ENCODE measurements at places on chromosomes 1 and 21.

- DNase-seq, result no peak
Observed at GRCh38 chr1:67735206-67735605, 50.2 kb downstream of the GADD45A start.

- DNase-seq, result no peak
Observed at GRCh38 chr1:39901464-39901713, 328 bp downstream of the MYCL start.

- DNase-seq, result no peak
Observed at GRCh38 chr1:30478799-30479563, 244.4 kb downstream of the MATN1 start.

DNA sequence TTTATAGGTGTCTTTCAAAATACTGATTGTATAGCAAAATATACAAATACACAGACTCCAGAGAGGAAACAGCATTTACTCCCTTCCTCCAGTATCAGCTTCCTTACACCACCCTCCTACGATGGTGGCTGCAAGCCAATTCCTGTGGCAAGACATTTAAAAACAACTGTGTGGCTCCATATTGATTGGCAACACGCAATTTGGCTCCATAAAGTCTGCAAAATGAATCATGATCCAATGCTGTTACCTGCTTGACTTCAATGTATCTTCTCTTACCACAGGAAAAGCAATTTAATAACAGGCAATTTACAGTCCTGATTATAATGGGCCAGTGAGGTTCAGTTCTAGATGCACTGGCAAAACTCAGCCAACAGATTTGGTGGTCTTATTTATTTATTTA lies 19.7 kb upstream of the ATP6V1G3 start:
- DNase-seq, result no peak

- peak; percentile 31 for DNase-seq
Observed at GRCh38 chr1:158095737-158096335, 84.9 kb upstream of the CD1D start.

- no peak for DNase-seq
Observed at GRCh38 chr21:44681861-44682579, at the start of gene KRTAP12-1. Gene KRTAP12-1, minus strand, starts transcription at chr21:44682163. Its CDS starts 40 bp downstream, at chr21:44682123.

- no peak for DNase-seq
Observed at GRCh38 chr1:84956655-84957054, 40.3 kb downstream of the MCOLN2 start.

- DNase-seq, result no peak
Observed at GRCh38 chr1:77134359-77134758, 84.9 kb downstream of the PIGK start.

DNA sequence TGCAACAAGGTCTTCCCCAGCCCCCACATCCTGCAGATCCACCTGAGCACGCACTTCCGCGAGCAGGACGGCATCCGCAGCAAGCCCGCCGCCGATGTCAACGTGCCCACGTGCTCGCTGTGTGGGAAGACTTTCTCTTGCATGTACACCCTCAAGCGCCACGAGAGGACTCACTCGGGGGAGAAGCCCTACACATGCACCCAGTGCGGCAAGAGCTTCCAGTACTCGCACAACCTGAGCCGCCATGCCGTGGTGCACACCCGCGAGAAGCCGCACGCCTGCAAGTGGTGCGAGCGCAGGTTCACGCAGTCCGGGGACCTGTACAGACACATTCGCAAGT lies 3.8 kb downstream of the ZBTB18 start:
- no peak for DNase-seq

DNA sequence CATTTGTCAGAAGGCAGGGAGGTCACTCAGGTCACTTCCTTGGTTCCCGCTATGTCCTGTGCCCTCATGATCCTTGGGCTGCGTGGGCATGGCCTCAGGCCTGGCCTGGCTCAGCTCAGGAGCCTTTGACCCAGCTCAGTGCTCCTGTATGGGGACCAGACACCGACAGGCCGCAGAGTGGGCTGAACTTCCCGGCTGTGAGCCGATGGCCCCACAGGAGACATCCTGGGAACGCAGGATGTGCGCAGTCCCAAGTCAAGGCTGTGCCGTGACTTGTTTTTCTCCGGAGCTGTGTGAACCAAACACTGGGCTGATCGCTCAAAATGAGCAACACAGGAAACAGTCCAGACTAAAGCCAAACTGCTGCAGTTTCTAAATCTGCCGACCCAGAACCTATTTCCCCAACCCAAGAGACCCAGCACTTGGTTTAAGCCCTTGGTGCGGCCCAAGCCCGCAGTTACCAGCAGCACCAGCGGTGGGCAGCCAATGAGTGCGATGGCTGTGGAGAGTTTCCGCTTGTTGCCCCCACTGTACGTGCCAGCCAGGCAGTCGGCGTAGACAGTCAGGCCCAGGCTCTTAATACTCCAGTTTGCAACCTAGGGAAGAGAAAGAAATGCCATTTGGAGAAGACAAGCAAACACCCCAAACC lies 92.3 kb upstream of the GCLM start:
- no peak for DNase-seq

DNA sequence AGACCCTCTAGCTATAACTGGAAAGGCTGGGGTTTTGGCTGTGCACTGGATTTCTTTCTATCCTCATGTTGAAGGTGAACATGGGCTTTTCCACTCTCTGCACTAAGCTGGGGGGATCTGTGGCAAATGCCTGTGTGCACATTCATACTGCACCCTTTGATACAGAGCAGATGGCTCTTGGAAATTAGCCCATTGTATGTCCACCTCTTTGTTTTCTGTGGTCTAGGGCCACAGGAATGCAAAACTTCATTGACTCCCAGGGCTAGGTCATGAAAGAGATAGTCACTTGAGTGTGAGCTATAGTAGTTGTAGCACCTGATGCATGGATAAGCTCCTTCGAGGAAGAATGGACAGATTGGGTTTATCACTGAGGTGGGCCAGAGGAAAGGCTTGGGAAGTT lies 5.7 kb upstream of the OR14A16 start:
- DNase-seq, result no peak

DNA sequence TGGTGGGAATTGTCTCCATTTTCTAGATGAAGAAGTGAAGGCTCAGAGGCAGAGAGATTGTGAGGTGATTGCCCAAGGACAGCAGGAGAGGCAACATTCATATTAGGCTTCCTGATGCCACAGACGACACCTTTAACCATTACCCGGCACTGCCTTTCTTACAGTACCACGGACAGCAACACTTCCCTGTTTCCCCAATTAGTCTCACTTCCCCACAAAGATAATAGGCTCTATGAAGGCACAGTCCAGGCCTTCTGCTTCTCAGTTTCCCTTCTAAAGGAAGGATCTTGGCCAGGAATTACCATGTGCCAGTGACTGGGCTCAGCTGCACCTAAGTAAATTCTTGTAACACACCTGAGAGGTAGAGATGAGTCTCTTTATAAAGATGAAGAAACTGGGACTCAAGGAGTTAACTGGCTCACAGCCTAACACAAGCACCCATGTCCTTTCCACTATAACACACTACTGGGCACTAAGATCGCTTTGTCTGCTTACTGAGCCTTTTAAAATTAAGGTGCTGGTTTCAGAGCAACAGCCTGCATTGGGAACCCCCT lies 9.6 kb downstream of the IGSF9 start:
- no peak for DNase-seq

DNA sequence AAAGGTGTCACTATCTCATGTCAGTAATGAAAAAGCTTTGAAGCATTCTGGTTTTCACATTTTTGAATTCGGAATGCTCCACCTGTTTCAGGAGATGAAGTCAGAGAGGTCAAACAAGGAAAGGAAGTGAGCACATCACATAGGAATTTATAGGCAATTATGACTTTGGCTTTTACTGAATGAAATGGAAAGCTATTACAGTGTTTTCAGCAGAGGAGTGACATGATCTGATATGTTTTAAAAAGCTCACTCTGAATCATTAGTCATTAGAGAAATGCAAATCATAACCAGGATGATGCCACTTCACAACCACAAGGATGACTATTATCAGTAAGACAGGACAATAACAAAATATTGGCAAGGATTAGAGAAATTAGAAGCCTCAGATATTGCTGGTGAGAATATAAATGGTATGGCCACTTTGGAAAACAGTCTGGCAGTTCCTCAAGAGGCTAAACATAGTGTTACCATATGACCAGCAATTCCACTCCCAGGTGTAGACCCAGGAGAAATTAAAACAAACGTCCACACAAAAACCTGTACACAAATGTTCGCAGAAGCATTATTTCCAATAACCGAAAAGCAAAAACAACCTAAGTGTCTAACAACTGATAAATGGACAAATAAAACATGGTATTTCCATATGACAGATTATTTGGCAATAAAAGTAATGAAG lies 7.5 kb downstream of the TAF1A start:
- no peak for DNase-seq

- DNase-seq, result no peak
Observed at GRCh38 chr21:14878971-14879370, 185.8 kb downstream of the NRIP1 start.

- DNase-seq, result no peak
Observed at GRCh38 chr1:221527886-221528624, 213.8 kb downstream of the DUSP10 start.

GRCh38 chr1:157849229-157849875 lies 7.7 kb upstream of the CD5L start:
- DNase-seq, result no peak

DNA sequence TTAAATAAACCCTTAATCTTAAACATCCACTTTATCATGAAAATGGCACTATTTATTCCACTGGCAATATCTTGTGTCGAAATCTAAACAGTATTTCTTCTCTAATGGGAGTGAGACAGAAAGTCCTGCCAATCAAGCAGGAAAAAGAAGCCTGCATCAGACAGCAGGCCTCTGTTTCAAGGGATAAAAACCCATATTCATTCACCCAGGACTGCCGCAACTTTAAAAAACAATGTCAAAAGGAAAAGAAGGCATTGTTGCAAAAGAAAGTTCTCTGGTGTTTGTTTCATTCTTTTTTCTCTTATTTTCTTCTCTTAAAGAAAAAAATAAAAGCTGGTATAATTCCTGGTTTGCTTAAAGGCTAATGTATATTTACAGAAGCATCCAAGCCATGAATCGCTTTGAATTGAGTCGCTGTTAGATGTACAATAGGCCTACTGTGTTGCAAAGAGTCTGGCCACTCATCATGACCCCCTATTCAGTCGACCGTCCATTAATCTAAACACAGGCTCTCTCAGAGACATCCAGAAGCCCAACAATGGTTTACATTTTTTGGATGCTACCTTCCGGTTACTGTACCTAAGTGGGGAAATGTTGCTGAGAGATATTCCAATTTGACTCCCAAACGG lies 48.7 kb upstream of the ZC3H11B start:
- DNase-seq, result no peak

DNA sequence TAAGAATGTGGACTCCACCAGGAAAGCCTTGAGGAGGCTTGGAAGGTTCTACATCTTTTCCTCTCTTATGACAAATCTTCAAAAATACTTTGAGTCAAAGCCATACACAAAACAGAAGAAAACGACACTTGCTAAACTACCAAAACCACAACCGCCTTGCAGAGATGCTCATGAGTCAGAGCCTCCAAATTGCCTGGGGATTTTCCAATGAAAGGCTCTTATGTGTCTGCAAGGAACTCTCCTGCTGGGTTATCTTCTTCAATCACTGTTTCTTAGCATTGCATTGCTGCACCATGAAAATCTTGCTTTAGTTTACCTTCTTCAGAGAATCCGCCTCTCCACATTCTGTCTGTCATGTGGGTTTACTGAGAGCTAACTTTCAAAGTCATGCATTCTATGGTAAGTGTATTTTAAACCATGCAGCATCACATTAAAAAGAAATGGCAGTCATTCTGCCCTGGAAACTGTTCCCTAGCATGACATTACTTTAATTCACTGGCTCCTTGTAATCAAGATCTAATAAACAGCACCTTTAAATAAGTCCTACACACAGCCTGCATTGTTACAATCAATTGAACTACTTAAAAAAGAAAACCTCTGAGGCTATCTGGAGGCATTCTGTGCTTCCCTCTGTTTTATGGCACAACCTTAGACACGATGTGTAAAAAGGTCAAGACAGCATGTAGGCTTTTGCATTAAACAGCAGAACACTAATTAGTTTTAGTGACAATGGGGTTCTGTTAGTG lies 210.0 kb upstream of the FOXD3 start:
- peak; percentile 4 for DNase-seq

DNA sequence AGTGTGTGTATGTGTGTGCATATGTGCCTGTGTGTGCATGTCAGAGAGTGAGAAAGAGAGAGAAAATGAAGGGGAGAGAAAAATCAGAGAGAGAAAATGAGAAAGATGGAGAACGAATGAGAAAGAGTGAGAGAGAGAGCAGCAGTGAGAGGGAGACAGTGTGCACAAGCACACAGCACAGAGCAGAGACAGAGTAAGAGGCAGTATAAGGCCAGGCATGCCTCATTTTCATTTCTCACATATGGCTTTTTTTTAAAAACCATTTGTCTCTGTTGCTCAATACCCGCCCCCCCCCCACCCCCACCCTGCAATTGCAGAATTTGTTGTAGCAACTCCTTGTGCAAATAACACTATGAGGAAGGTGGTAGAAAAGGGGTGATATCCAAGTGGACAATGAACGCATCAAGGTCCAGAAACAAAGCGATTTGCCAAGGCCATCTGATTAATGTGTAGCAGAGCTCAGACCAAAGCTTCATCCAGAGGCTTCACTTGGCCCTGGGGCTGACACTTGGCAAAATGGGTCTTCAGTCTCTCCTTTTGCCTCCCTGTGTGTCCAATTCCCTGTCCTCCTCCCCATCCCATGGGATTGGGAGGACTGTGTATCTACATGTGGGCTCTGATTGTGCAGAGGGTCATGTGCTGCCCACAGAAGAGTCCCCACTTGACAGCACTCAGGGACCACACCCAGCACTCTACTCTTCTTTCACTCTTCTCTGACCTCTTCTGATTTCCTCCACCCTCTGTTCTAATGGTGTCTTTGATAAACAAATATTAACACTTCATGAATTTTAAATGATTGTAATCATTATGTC lies 38.9 kb upstream of the HSD3B1 start:
- DNase-seq, result no peak

DNA sequence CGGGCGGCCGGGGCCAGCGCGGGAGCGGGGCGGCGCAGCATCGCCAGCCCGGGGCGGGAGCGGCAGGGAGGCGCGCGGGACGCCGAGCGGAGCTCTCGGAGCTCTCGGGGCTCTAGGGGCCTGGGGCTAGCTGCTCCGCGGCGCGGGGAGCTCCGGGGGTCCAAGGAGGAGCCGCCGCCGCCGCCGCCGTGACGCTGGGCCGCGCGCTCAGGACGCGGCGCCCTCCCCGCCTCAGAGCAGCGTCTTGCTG lies 147 bp downstream of the CLSTN1 start:
- DNase-seq, result no peak

DNA sequence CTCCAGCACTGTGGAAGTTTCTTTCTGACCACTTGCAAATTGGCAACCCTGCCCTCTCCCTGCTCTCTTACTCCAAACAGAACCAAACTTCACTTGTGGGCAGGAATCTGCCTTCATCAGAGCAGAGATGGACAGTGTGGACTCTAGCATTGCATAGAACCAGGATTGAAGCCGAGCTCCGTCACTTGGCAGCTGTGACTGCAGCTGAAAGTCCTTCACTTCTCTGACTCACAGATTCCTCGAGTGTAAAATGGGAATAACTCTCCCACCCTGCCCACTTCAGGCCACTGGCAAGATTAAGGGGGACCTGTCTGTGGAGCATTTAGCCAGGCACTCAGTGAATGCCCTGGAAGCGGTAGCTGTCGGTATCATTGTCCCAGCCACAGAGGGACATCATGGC lies 75.7 kb upstream of the ZBTB40 start:
- no peak for DNase-seq

GRCh38 chr21:43325968-43326715 lies 100.8 kb downstream of the SIK1 start:
- no peak for DNase-seq

GRCh38 chr1:156885314-156885713 lies 8.2 kb upstream of the PEAR1 start:
- DNase-seq, result no peak

- DNase-seq, result no peak
Observed at GRCh38 chr1:225820522-225821120, 10.7 kb downstream of the EPHX1 start.
